Tibial nerve (tissue), 4 donors: ENCODE measurements at places on chromosomes 2 and 18. TPM values are rescaled to one million over a fixed set of nuclear protein-coding genes. Genes with fewer than 3 reads are reported as not detected.
A peak's percentile ranks its signal among the peaks of the same experiment; 100 is the strongest.

GRHL1 gene
- total RNA-seq = 4.2 TPM

TCF23 gene
- not detected for total RNA-seq

RNMT gene
- 25.3 TPM for total RNA-seq

WBP1 gene
- 68.0 TPM for total RNA-seq

GALNT14 gene
- total RNA-seq = not detected

TMEM237 gene
- 32.1 TPM for total RNA-seq

EVX2 gene
- not detected for total RNA-seq

GRCh38 chr18:79749251-79750191, 48.2 kb upstream of the KCNG2 start:
- H3K27ac ChIP-seq = no peak overlapping the region
- no peak overlapping the region for H3K4me3 ChIP-seq
- peaks cover 52% of the 10 kb centered on the region for H3K36me3 ChIP-seq
- H3K27me3 ChIP-seq = no peaks in the 10 kb centered on the region
- H3K4me1 ChIP-seq = no peaks in the 10 kb centered on the region
- no peak for DNase-seq

GRCh38 chr2:174717273-174717672, 47.0 kb downstream of the CHRNA1 start:
- H3K27ac ChIP-seq = no peak overlapping the region
- no peaks in the 10 kb centered on the region for H3K27me3 ChIP-seq
- H3K36me3 ChIP-seq = no peaks in the 10 kb centered on the region
- H3K4me3 ChIP-seq = no peak overlapping the region

DNA sequence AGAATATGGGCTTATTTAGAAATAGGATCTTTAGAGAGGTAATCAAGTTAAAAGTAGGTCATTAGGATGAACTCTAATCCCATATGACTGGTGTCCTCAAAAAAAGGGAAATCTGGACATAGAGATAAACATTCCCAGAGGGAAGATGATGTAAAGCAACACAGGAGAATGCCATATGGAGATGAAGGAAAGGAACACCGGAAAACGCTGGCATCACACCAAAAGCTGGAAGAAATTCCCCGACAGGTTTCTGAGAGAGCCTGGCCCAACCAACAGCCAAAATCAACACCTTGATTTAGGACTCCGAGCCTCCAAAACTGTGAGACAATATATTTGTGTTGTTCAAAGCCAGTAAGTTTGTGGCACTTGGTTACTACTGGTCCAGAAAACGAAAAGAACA, 296.7 kb downstream of the DSEL start:
- no peaks in the 10 kb centered on the region for H3K4me1 ChIP-seq
- no peaks in the 10 kb centered on the region for H3K36me3 ChIP-seq
- no peak for DNase-seq
- no peak overlapping the region for H3K27ac ChIP-seq

DNA sequence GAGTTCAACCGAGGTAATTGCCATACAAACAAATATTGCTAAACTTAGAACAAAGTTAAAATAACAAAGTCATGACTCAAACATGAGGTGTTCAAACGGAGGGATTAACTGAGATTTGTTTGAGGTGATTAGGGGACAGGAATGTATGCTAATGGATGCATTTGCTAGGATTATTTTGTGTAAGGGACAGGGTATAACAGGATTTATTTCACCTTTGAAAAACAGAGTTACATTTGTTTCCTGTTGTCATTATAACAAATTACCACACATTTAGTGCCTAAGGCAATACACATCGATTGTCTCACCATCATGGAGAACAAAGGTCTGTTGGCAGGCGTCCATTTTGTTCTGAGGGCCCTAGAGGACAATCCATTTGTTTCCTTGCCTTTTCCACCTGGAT, 304.3 kb upstream of the CNTNAP5 start:
- H3K4me3 ChIP-seq = no peak overlapping the region
- H3K27me3 ChIP-seq = no peaks in the 10 kb centered on the region
- H3K36me3 ChIP-seq = no peaks in the 10 kb centered on the region
- DNase-seq = no peak

DNA sequence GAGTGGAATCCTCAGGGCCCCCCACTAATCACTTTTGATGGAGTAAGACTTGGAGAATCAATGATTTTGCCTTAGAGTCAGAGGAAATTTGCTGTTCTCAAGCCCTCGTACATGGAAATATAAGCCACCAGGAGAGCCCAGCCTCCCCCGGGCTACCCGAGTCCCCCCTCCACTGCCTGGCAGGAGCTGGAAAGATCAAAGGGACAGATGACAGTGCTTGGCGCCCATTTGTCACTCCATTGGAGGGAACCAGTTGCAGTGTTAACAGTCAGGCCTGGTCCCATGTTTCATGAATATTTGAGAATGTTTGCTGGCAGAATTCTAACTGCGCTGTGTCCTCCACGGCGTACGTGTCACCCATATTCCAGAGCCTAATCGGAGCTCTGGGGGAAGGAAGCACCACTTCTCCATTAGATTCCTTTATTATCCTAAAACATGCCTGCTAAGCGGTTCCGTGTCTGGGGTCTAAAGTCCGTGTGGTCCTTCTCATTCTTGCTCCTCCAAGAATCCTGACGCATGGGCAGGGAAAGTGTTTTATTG, 202.4 kb downstream of the KLHL29 start:
- peaks cover 17% of the 10 kb centered on the region for H3K4me1 ChIP-seq
- H3K27ac ChIP-seq = peak overlapping the region; percentile 3
- H3K4me3 ChIP-seq = no peak overlapping the region
- H3K36me3 ChIP-seq = peaks cover 4% of the 10 kb centered on the region
- no peak for DNase-seq

- DNase-seq = no peak
- H3K4me1 ChIP-seq = peaks cover 21% of the 10 kb centered on the region
- H3K27ac ChIP-seq = peak overlapping the region; percentile 65
- H3K27me3 ChIP-seq = no peaks in the 10 kb centered on the region
- H3K36me3 ChIP-seq = no peaks in the 10 kb centered on the region
These were observed 20.9 kb upstream of the COL6A3 start for GRCh38 chr2:237434866-237435311.

DNA sequence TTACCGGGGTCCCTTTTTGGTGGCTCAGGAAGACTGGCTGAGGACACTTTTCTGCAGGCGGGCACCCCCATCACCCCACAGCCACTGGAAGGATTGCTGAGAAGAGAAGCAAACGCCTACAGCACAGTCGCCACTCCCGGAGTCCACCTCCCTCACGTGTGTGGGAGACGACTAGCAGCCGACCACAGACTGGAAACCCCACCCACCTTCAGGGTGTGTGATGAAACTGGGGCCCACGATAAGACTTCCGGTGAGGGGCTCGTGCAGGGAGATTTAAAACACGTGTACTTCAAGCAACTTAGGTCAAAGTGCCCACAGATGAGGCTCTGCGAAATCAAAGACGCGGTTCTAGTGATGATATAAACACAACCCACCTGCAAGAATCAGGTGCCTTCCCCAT, 26.3 kb downstream of the MBP start:
- peak overlapping the region; percentile 6 for H3K27ac ChIP-seq
- H3K36me3 ChIP-seq = no peaks in the 10 kb centered on the region
- peaks cover 50% of the 10 kb centered on the region for H3K4me1 ChIP-seq
- no peak overlapping the region for H3K4me3 ChIP-seq
- DNase-seq = no peak

DNA sequence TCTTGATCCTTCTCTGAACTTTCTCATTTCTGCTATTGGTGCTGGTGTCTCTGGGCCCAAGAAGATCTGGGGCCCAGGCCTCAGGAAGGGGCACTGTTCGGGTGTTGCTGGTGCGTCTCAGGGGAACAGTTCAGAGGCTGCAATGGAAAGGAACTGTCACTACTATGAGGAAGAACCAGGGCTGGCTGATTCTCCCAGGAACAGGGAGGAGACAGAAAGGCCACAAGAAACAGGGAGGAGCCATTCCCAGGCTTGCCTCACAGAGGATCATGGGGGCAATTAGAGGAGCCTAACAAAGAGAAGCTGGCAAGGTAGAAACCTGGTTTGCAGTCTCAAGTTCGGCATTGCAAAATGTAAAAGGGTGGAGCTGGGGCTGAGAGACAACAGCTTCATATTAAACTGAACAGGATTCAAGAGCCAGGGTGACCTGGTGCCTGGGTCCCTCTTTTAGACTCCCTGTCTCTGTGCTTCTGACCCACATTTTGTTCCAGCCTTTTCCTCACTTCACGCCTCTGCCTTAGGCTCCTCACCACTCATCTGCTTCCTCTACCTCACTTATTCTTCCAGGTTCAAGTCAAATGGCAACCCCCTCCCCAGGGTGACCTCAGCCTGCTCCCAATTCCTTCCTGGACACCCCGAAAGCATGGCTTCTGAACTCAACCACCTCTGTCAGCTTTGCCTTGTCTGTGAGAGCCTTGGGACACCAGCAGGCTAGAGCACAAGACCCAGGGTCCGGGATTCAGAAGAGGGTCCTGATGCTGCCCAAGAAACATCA, 58.4 kb downstream of the GYPC start:
- H3K27me3 ChIP-seq = no peaks in the 10 kb centered on the region
- H3K4me1 ChIP-seq = no peaks in the 10 kb centered on the region
- H3K36me3 ChIP-seq = no peaks in the 10 kb centered on the region
- no peak overlapping the region for H3K4me3 ChIP-seq
- no peak for DNase-seq

- no peaks in the 10 kb centered on the region for H3K27me3 ChIP-seq
- no peaks in the 10 kb centered on the region for H3K36me3 ChIP-seq
- H3K27ac ChIP-seq = no peak overlapping the region
These were observed 37.0 kb upstream of the IGFBP5 start for GRCh38 chr2:216732334-216732733.

GRCh38 chr2:22907330-22907729, 477.6 kb upstream of the KLHL29 start:
- H3K27me3 ChIP-seq = no peaks in the 10 kb centered on the region
- H3K4me3 ChIP-seq = no peak overlapping the region
- H3K36me3 ChIP-seq = no peaks in the 10 kb centered on the region
- H3K27ac ChIP-seq = no peak overlapping the region
- DNase-seq = no peak
- H3K4me1 ChIP-seq = no peaks in the 10 kb centered on the region

DNA sequence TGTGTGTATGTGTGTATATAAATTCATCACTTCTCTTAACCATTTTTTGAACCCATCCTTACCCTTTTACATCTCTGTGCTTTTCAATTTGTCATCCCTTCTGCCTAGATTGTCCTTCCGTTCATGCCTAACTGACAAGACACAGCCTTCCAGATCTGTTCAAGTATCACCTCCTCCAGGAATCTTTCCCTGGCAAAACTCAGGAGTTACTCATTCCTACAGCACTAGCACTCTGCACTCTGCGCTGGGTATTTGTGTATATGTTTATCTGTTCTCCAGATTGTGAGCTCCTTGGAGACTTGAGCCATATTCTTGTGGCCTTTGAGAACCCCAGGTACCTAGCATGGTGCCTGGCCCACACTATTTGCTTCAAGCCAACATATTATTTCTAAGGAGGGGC, 26.8 kb upstream of the ASXL2 start:
- H3K4me3 ChIP-seq = no peak overlapping the region
- no peak for DNase-seq
- no peaks in the 10 kb centered on the region for H3K4me1 ChIP-seq
- H3K27me3 ChIP-seq = no peaks in the 10 kb centered on the region

GRCh38 chr2:134174711-134175110, 79.2 kb upstream of the MGAT5 start:
- no peak overlapping the region for H3K27ac ChIP-seq
- peaks cover 55% of the 10 kb centered on the region for H3K4me1 ChIP-seq
- H3K4me3 ChIP-seq = no peak overlapping the region
- H3K36me3 ChIP-seq = no peaks in the 10 kb centered on the region
- H3K27me3 ChIP-seq = no peaks in the 10 kb centered on the region
- DNase-seq = no peak

GRCh38 chr2:146642066-146642465, 1202.8 kb upstream of the ACVR2A start:
- no peaks in the 10 kb centered on the region for H3K27me3 ChIP-seq
- H3K27ac ChIP-seq = no peak overlapping the region
- no peak for DNase-seq
- H3K4me3 ChIP-seq = no peak overlapping the region
- no peaks in the 10 kb centered on the region for H3K36me3 ChIP-seq

DNA sequence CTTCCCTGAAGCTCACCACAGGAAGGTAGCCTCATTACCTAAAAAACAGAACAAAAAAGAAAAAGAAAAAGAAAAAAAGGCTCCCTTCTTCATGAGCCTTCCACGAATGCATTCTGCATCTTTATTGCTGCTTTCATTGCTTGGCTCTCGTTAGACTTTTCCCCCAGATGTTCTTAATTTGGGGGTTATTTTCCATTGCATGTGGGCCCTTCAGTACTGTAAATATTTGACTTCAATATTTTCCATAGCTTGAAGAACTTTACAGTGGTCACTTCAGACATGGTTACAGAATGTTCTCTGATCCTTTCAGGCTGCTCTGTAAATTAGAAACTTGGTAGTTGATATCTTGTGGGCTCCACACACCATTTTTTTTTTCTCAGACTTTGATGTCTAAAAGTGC, 65.6 kb upstream of the COPS8 start:
- H3K36me3 ChIP-seq = no peaks in the 10 kb centered on the region
- no peak overlapping the region for H3K27ac ChIP-seq
- no peak for DNase-seq

DNA sequence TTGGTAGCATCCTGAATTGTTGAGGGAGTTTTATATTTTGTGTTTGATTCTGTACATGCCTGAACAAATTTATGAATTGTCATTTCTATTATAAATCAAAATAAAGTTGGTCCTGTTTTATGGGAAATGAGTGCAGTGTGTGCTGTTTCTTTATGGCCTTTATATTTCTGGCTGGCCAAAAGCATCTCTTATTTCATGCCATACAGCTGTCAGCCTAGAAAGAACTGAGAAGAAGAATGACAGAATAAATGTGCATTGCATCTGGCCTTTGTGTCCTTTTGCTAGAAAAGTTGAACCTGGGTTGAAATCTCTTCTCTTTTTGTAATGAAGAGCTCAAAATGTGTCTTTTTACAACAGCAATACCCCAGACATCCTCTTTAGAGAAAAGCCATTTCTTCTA, 474.7 kb upstream of the LRATD1 start:
- H3K27ac ChIP-seq = no peak overlapping the region
- no peaks in the 10 kb centered on the region for H3K36me3 ChIP-seq
- DNase-seq = no peak
- no peak overlapping the region for H3K4me3 ChIP-seq

GRCh38 chr2:66426244-66427111, 8.4 kb upstream of the MEIS1 start:
- DNase-seq = no peak
- no peaks in the 10 kb centered on the region for H3K36me3 ChIP-seq
- no peak overlapping the region for H3K27ac ChIP-seq
- H3K4me3 ChIP-seq = no peak overlapping the region
- no peaks in the 10 kb centered on the region for H3K4me1 ChIP-seq

DNA sequence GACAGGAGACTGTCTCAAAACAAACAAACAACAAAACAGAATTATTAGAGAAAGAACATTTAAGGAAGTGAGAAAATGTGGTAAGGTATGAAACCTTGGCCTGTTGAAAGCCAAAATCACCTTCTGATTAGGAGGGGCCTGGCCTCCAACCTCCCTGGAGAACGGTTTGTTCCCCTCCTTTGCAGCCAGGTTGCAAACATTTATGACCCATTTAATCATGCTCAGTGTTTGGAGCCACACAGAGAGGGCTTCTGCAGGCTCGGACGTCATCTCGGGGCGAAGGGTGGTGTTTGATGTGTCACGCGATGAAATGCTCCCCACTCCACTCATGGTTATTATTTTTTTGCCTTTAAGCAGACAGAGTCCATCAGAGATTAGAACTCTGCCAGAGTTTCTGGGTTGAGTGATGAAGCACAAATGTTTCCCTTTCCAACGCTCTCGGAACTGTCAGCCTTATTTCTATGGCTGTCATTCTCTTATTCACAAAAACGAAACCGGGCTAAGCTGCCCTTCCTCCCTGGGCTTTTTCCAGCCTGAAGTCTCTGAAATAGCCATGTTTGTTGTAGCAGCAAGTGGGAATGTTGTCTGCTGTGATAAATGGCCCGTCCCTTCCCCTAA, 33.6 kb upstream of the ROCK2 start:
- H3K27me3 ChIP-seq = no peaks in the 10 kb centered on the region
- no peak overlapping the region for H3K27ac ChIP-seq
- peaks cover 29% of the 10 kb centered on the region for H3K4me1 ChIP-seq
- no peak for DNase-seq
- H3K36me3 ChIP-seq = no peaks in the 10 kb centered on the region
- H3K4me3 ChIP-seq = peak overlapping the region; percentile 32
